Activated CD4-positive, CD25-positive, alpha-beta regulatory T cell treated with anti-CD3 and anti-CD28 coated beads, Interleukin-2, amount 50 U/mL, for 16 hours (primary cell): ENCODE measurements at places on chromosomes 6 and 20.

DNA sequence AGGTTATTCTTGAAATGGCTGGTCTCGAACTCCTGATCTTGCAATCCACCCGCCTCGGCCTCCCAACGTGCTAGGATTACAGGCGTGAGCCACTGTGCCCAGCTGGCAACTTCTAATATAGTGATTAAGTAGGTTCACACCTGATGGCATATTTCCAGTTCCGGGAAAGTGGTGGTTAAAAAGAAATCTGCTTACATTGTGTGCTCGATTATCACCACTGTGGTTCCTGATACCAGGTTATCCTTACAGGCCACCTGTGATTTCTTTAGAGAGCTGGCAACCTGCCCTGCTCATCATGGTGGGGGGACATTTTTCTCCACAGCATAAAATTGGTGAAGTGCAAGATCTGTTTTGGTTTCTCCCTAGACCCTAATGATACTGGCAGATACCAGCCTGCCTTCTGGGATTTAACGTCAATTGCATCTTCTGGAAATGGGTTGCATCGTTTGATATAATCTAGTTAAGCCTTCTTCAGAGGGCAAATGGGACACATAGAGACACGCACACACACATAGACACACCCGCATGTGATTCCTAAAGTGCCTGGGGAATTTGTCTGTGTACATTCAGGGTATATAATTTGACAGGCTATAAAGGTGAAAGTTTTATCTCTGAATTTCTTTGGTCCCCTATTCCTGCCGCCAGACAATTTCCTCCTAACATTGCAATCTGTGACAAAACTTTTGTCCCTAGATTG, 49.7 kb upstream of the CITED2 start:
- no peak for DNase-seq

- no peak for DNase-seq
These were observed 47.2 kb downstream of the PTPRA start for GRCh38 chr20:2920473-2920872.

DNA sequence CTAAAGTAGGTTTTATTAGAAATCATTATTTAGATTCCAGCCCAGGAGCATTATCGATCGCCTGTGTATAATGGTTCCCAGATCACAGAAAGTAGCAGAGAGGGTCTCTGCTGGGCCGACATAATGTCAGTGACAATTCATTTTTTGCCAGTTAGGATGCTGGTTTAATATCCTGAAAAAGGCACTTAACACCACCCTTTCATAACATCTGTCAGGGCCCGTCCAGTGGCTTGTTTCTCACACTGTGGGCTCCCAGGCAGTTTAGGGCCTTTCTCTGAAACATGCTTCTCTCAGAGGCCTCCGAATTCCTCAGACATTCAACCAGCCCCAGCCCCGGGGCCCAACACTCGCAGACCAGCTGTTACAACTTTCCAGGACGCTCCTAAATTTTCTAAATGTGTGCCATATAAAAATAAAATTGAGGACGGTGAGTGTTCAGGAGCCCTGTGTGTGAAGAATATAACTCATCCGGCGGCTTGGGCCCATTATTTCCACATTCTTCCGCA, 108.6 kb upstream of the EYA4 start:
- DNase-seq, result no peak

DNA sequence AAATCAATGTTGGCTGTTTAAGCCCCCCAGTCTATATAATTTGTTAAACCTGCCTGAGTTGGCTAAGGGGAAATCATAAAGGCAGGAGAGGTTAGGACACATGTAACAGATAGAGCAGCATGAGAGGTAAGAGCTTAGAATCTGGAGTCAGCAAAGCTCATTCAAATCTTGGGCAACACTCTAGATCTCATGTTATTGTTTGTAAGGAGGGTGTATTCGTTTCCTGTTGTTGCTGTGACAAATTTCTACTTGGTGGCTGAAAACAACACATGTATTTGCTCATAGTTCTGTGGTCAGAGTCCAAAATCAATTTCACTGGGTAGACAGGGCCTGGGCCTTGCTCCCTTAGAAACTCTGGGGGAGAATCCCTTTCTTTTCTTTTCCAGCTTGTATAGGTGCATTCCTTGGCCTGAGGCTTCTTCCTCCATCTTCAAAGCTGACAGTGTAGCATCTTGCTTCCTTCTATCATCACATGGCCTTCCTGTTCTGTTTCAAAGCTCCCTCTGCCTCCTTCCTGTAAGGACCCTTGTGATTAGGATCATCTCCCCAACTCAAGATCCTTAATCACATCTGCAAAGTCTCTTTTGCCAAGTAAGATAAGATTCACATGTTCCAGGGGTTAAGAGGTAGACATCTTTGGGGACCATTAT, 4.4 kb downstream of the LY86 start:
- DNase-seq, result no peak

DNA sequence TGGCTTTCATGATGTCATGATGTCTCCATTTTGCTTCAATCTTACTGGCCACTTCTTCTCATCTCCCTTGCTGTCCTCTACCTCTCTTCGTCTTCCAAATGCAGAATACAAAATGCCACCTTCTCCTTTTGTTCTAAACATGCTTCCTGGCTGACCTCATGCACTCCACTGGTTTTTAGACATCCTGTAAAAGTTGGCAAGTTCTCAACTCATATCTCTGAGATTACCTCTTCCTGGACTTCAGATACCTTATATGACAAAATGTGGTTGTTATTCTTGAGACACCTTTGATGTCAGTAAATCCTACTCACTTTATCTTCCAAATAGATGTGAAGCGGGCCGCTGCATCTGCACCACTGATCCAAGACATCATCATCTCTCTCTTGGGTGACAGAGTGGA, 212.7 kb upstream of the FOXA2 start:
- no peak for DNase-seq

GRCh38 chr6:13725570-13725969, 13.9 kb upstream of the RANBP9 start:
- no peak for DNase-seq

- DNase-seq, result no peak
These were observed 20.8 kb downstream of the ZFAND3 start for GRCh38 chr6:37840143-37840939.

DNA sequence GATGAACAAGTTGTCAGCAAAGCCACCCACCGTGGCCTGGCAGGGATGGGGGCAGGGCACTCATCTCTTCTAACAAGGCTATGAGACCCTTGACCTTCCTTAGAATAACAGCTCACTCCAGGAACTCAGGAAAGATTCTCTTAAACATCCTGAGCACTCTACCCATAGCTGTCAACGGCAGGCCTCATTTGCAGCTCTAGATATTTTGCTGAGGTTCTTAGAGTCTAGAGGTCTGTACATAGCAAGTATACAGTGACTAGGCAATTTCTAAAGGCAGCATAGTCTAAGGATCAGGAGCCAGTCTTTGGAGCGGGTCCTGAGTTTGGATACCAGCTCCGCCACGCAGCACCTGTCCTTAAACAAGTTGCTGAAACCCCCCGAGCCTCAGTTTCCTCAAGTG, 11.7 kb downstream of the TRERF1 start:
- no peak for DNase-seq

DNA sequence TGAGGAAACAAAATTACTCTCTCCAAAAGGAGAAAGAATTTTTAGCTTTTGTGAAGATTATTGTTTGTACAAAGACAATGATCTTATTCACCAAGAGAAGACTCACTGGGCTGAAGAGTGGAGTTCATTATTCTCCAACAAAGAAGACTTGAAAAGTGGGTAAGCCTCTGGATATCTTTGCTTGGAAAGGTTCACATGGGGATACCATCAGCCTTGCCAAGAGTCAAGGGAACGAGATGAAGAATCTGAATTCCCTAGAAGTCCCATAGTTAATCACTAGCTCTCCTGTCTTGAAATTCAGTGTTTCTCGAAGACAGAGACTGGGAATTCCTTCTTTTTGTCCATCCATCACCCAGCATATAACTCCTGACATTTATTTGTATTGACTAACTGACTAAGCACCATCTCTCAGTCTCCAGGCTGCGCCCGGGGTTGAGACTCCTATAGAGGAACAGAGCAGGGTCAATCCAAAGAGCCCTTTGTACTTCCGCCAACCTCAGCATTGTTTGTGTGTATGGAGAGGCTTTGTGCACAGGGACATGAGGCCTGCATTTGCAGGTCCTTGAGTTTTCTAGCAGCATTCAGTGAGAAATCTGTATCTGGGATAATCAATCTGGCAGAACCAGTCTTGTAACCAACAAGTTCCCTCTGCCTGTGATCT, 461.9 kb downstream of the KIF16B start:
- no peak for DNase-seq
